LHCN-M2 (cell line): ENCODE measurements at places on chromosomes 4 and X. TPM values are rescaled to one million over a fixed set of nuclear protein-coding genes. Genes with fewer than 3 reads are reported as not detected.

- peak; percentile 53 for DNase-seq
Observed at GRCh38 chr4:176549161-176549865, 229.5 kb downstream of the SPCS3 start.

DNA sequence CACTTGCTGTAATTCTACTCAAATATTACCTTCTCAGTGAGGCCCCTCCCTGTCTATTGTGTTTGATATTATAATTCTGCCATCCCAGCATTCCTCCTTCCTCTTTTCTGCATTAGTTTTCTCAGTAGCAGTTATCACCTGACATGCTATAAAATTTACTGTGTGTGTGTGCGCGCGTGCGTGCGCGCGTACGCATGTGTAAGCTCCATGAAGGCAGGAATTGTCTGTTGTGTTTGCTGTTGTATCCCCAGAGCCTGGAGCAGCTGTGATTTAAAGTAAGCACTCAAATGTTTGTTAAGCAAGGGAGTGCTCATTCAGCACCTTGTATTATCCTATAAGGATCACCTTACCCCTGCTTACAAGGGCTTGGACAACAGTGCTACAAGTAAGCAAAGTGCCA is 8.6 kb downstream of the SRD5A3 start:
- no peak for DNase-seq

AMBN gene
- not detected in 2 replicates for total RNA-seq

SPANXA1 gene
- not detected in 2 replicates for total RNA-seq

- DNase-seq = peak; percentile 90
Observed at GRCh38 chr4:156790866-156791265, 180.7 kb downstream of the PDGFC start.

DNA sequence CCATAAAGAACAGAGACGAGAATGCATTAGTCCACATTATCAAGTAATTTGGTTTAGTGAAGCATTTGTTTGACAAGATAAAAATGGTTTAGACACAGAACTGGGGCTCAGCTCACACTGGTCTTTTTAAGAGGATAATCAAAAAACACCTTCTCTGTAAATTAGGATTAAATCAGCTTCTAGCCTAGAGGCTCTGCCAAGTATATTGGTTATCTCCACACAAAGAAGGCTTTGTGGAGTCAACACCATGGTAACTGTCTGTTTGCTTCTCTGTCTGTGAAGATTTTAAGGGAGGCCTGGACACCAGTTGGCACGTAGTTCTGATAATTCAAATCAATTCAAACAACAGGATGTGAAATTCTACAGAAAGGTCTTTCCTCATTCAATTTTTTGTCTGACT is 687.0 kb downstream of the DMD start:
- DNase-seq = no peak

DNA sequence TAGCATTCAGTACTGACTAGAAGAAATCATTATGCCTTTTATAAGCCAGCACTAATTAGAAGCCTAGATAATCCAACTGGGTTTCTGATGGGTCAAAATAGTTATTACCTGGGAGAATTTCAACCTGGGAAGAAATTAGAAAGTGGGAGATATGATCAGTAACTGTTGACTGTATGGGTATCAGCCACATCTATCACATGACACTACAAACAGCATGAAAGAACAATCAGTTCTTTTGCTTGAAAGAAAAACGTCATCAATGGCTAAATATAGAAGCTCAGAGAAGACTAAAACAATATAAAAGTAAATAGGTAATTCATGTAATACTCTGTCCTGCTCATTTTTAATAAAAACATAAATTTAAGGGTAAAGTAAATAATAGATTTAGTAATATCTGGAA is 145.1 kb downstream of the CAMK2D start:
- DNase-seq = peak; percentile 55

- DNase-seq = no peak
Observed at GRCh38 chrX:18534949-18535348, 109.5 kb downstream of the CDKL5 start.

GRCh38 chrX:151753313-151754046 is 18.9 kb downstream of the CNGA2 start:
- DNase-seq = no peak

BGN gene
- not detected in 2 replicates for total RNA-seq

GRCh38 chr4:75909405-75909804 is 7.2 kb upstream of the PPEF2 start:
- DNase-seq = no peak

GRCh38 chr4:6991771-6992557 is 51.2 kb upstream of the TADA2B start:
- DNase-seq = peak; percentile 90

DNA sequence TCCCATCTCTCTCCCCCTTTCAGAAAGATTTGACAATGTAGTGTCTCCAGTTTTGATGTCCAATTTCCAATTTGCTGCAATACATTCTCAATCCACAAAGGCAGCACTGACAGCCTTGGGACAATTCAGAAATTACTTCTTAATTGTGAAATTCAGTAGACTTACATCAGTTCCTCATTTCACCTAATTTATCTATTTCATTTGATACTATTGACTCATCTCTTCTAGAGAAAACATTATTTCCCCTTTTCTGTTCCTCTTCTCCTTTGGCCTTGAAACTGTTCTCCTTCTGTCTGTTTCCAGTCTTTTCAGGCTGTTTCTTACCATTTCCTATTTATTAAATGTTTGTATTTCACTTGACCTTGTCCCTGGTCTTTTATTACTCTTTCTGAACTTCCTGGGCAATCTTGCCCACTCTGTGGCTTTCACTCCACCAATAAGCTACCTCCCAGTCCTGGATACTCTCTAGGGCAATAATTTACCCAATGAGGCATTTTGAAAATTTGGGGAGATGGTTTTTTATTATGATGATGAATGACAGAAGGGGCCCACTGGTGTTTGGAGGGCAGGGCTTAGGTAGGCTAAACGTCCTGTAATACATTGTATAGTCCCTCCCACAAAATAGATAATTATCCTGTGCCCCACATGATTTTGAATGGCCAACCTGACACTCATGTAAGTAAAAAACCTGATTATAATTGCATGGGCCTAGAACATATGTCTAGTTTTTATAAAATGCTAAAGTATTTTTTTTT is 498.0 kb upstream of the BOD1L1 start:
- no peak for DNase-seq

RS1 gene
- total RNA-seq = not detected in 2 replicates

GRCh38 chr4:139015948-139016471 is 429 bp downstream of the NOCT start:
- DNase-seq = peak; percentile 36

SOWAHB gene
- total RNA-seq = not detected in 2 replicates
